ENCODE measurements at places on chromosomes 3 and 15.

DNA sequence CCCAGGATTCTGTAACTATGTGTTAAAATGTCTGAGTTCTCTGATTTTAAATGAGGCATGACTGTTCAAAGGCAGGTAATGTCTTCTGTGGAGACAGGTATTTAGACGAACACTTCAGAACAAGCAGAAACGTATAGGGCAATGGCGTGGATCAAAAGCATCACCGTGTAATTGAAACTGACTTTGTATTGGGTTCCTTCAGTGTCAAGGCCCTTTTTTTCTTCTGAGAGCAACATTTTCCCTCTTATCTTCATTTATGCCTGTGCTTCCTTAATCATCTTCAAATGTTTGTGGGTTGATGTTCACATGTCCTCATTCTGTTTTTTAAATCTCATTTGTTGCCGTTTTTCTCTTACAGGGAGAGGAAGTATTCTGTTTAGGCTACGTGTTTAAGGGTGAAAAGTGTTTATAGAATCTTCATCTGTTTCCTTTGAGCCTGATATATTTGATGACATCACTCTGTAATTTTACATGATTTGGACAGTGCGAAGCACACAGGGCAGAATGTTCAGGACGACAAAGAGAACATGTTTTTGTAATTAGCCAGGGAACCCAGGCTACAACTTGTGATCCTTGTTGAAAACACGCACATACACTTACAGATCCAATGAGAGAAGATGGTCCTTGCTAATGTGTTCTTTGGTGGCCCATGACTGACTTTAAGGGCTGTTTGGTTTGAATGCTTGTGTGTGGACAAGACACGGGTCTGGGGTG lies 196.0 kb downstream of the LRTM1 start:
- DNase-seq, result no peak

GRCh38 chr3:21665444-21666100 lies 85.4 kb downstream of the ZNF385D start:
- DNase-seq, result no peak

DNA sequence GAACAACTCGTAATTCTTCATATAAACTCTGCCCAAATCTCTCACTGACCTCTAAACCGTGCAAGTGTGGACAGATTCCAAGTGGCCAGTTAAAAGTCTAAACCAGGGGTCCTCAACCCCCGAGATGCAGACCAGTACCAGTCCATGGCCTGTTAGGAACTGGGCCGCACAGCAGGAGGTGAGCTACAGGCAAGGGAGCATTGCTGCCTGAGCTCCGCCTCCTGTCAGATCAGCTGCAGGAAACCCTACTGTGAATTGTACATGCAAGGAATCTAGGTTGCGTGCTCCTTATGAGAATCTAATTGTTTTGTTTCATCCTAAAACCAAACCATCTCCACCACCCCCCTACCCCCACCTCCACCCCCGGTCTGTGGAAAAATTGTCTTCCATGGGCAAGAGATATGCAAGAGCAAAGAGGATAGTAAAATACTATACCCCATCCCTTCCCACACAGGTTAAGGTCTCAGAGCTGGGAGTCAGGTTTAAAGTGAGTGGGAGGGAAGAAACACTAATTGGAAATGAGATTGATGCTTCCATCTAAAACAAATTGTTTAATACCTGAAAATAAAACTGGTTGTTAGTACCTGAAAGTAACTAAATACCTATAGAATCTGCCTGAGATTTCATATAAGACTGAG lies 54.0 kb downstream of the POLQ start:
- no peak for DNase-seq

GRCh38 chr3:36403661-36404060 lies 23.4 kb downstream of the STAC start:
- no peak for DNase-seq

- DNase-seq, result peak; percentile 20
These were observed 247.2 kb downstream of the LSAMP start for GRCh38 chr3:116198087-116198486.

- no peak for DNase-seq
These were observed 22.9 kb downstream of the GRAMD2A start for GRCh38 chr15:72174551-72175165.

- no peak for DNase-seq
These were observed 28.8 kb downstream of the NUP210 start for GRCh38 chr3:13391308-13391707.

- DNase-seq, result no peak
These were observed 773 bp upstream of the DISP2 start for GRCh38 chr15:40357246-40357645.

- no peak for DNase-seq
These were observed 265.0 kb downstream of the THRB start for GRCh38 chr3:24229468-24230221.

- no peak for DNase-seq
These were observed 6.8 kb downstream of the IL17RE start for GRCh38 chr3:9909221-9910013.

GRCh38 chr3:168612671-168613070 lies 516.9 kb upstream of the GOLIM4 start:
- DNase-seq, result no peak

DNA sequence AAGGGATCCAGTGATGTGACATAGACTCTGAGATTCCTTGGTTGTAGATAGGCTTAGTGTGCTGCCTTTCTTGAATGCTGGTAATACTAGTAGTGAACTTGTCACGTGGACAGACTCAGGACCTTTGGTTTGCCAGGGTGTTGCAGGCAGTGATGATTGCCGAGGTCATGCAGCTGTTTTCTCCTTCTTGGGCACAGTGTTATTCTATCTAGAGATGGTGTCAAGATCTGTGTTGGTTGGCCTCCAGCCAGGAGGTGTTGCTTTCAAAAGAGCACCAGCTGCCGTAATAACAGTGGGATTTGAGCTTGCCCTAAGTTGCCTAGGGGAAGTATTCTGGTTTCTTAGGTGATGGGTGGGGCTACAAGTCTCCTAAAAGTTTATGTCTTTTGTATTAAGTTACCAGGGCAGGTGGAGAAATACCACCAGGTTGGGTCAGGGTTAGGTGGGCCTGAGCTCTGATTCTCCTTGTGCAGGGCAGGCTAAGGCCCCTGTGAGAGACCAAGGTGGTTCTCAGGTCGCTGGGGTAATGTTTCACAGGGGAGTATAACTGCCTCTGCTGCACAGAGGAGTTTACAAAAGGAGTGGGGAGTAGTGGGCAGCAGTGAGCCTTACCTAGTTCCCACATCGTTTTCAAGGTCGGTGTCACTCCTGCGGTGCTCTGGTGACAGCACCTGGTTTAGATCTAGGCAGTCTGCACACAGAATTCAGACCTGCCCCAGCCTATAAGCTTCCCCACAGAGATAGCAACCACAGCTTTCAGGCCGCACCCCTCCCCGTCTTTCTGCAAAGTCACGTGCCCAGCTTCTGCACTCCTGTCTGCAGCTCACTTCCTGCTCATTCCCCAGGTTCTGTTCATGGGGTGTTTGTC lies 350.3 kb downstream of the DOCK3 start:
- no peak for DNase-seq

GRCh38 chr3:24305795-24306467 lies 188.7 kb downstream of the THRB start:
- no peak for DNase-seq

- no peak for DNase-seq
These were observed 625.4 kb upstream of the TBL1XR1 start for GRCh38 chr3:177822681-177823096.

DNA sequence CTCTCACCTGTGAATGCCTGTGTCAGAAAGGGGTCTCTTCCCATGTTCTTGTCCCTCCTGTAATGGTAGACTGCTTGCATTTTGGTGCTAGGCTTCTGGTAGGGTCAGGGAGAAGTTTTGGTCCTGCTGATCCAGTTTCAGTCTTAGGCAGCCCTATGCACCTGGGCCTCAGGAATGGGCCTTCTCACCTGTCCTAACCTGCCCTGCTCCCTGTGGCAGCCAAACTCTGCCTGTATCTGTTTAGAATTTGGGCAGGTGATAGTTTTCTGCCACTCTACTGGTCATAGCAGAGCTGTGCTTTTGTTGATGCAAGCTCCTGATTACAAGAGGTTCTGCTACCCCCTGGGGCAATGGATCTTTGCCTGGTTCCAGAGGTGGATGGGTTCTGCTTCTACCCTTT lies 118.7 kb downstream of the PLCL2 start:
- no peak for DNase-seq

DNA sequence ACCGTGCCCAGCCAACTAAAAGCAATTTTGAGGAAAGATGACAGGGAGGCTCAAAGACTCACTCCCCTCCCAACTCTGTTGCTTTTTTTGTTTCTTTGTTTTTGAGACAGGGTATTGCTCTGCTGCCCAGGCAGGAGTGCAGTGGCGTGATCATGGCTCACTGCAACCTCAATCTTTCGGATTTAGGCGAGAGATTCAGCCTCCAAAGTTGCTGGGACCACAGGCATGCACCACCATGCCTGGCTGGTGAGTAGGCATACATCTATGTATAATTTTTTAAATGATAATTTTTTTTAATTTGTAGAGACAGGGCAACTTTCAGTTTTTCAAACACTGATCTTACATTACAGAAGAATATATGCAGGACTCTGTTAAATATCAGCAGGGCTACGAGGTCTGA lies 15.8 kb upstream of the THUMPD3 start:
- DNase-seq, result no peak

DNA sequence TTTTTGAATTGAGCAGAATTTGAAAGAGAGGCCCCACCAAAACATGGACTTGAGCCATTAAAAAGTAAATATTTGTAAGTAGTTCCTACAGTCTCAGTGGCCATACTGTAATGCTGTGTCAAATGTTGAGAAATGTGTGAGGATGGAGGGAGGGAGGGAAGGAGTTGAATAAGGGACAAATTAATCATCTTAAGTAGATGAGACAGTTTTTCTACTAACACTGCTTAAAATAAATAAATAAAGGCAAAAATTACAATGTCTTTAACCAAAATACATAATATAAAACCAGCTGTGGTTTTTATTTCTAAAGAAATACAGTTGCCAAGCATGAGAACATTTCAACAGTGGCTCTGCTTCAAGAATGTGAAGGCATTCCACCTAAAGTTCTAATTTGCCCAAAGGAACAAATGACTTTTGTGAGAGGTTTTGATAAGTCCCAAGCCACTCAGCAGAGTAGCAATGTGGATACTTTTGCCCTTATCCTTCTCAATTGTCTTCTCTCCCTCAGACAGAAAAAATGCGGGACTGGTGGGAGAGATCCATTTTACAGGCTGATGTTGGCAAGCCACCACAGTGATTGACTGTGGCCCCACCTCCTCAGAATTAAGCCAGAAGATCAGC lies 427.0 kb upstream of the RARB start:
- DNase-seq, result no peak

- no peak for DNase-seq
These were observed 60.1 kb downstream of the ATP10A start for GRCh38 chr15:25803036-25803435.

- DNase-seq, result no peak
These were observed 459.8 kb downstream of the MCTP2 start for GRCh38 chr15:94691169-94691568.

Data from non-pigmented ciliary epithelial cell (primary cell).